COLO829 (cell line): ENCODE measurements at places on chromosomes 13 and 19.

GRCh38 chr19:52138278-52138982 is 1.3 kb downstream of the ZNF616 start:
- peak; percentile 8 for DNase-seq

GRCh38 chr19:45442778-45443461 is 19.2 kb upstream of the ERCC1 start:
- no peak for DNase-seq

- DNase-seq, result no peak
These were observed 34.9 kb downstream of the PAK4 start for GRCh38 chr19:39160523-39160861.

DNA sequence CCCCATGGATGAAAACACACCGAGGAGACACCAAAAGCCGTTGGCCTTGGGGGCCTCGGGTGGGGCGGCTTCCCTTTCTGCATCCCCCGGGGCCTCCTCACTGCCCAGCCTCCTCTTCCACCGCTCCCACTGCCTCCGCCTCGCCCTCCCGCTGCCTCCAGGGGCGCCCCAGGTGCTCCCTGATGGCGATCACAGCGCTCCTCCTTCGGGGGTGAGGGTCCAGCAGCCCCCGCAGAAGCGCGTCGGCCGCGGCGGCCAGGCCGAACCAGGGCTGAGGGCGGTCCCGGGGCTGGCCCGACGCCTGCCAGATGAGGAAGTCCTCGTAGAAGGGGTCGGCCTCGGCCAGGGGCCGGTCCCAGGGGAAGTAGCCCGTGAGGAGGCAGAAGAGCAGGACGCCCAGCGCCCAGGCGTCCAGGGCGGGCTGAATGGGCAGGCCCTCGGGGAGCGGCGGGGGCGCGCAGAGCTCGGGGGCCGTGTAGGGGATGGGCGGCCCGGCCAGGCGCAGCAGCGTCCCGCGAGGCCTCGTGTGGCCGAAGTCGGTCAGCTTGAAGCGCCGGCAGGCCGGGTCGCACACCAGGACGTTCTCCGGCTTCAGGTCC is 7.2 kb downstream of the SBK2 start:
- no peak for DNase-seq

DNA sequence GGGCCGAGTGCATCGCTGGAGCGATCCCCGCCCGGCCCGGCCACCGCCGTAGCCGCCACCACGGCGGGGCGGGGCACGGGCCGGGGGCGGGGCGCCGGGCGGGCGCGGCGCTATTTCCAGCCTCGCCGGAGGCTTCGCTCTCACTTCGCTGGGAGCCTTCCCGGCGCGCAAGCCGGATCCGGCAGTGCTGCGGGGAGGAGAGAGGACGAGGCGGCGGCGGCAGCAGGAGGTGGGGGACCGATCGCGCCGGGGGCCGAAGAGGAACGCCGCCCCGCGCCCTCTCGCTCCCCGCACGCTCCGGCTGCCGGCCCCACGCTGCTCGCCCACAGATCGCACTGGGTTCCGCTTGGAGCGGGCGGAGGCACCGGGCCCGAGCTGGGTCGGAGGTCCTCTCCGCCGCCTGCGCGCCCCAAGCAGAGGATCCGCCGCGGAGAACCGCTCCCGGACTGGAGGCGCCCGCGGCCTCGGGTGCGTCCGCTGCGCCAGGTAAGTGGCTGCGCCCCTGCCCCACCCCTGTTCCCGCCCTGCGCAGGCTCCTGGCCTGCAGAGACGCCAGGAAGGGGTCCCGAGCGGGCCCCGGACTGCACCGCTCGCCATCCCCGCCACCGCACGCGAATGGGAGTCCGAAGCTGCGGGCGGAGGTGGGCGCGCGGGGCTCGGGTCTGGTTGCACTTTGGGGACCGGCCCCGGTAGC is at the start of gene CHST8:
CHST8 (plus strand) TSS at position 143 of the 694 bp plus-strand sequence. CDS start 67,309 bp downstream, outside the sequence.
- DNase-seq, result no peak

- DNase-seq, result no peak
These were observed 92.2 kb downstream of the SLC7A1 start for GRCh38 chr13:29503041-29503837.

GRCh38 chr19:53432088-53432661 is 391 bp downstream of the ZNF761 start:
- no peak for DNase-seq

GRCh38 chr13:79392882-79393563 is 13.0 kb downstream of the RBM26 start:
- DNase-seq, result no peak

DNA sequence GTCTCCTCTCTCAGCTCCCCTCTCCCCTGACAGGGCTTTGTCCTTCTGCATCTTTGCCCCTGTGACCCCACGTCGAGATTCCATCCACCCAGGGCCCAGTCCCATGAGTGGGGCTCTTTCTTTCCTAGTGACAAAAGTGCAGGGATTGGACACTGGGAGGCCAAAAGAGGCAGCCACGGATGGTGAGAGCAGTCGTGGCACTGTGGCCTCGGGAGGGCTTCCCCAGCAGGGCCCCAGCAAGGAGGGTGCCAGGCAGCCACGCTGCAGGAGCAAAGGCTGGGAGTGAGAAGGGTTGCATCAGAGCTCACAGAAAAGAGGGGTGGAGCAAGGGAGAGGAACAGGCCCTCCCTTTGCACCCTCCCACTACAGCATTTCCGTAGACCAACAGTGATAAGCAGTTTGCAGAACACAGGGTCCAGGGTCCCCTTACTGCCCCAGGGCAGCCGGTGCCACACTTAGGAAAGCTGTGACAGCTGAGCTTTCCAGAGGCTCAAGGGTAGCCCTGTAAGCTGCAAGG is 4.9 kb downstream of the ZSCAN1 start:
- no peak for DNase-seq

DNA sequence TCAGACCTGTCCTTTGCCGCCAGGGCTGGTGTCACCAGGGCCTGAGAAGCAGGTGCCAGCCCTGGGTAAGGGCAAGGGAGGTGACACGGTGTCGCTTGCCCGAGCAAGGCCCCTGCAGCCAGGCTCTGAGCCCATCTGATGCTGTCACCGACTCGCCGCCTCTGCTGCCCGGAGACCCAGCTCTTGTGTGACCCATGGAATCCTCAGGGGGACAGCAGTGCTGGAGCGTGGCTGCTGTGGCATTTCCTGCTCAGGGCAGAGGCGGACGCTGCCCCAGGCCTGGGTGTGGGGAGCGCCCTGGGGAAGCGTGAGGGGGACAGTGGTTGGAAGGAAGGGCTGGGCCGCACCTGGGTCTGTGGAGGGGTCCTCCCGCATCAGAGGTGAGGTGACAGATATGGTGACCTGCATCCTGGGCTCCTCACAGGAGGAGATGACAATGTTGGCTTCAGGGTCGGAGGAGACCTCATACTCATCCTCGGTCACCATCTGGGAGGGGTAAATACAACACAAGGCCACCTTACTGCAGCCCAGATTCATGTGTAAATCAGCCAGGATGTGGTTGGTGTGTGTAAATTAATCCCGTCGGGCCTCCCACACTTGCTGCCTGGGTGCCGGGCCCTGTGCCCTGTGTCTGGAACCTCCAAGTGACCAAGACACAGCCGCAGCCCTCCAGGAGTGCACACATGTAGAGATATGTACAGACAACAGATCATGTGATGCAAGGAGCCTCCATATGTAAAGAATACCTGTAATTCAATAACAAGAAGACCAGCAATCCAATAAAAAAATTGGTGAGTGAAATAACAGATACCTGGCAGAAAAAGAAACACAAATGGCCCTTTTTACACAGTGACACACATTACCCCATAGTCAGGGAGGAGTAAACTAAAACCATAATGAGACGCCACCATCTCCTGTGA is 27.6 kb upstream of the MATK start:
- DNase-seq, result no peak

GRCh38 chr19:55304279-55304978 is 20.6 kb downstream of the BRSK1 start:
- peak; percentile 61 for DNase-seq

GRCh38 chr13:41220401-41220800 is 26.0 kb upstream of the KBTBD7 start:
- DNase-seq, result no peak

DNA sequence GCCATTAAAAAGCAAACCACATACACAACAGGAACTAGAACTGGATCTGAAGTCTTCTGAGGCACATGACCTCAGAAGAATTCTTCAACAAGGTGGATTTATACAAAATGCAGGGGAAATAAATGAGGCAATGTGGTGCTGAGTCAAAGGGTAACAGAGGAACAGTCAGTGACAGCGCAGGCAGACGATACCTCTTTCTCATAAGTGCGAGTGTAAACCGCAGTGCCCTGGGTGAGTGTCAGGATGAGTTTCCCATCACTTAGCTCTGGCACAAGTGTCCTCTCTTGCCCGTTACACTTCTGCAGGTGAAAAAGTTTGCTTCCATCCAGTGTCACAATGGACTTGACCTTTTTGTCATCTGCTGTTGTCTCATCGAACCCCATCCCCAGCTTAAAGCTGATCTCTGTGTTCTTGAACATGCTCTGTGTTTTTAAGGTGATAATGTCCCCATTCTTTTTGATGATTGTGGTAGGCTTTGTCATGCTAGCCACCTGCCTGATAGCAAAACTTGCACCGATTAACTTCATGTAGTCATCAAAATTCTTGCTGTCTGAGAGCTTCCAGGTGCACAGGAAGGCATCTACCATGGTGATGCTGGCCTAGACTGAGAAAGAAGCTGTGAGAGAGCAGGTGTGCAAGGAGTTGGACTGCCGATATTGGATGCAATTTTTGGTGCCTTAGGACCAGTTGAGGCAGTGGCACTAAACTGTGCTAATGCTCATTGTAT is 97.3 kb downstream of the AKAP11 start:
- no peak for DNase-seq

DNA sequence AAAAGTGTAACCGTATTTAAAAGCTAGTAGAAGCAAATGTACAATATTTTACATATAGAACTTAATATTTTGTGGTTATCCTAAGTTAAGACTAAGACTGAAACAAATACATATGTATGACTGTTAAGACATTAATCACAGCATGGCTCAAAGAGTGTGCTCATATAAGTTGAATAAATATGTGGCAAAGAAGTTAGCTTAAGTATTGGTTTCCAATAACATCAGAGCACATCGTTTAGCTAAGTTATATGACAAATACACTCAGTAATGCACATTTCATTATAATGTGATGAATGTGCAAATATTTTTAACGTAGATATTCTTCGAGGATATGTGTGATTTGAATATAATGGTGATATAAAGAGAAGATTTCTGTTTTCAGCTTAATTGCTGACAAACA is 253.8 kb downstream of the SLITRK5 start:
- no peak for DNase-seq

GRCh38 chr19:18670312-18670711 is 13.2 kb upstream of the CRTC1 start:
- DNase-seq, result no peak

DNA sequence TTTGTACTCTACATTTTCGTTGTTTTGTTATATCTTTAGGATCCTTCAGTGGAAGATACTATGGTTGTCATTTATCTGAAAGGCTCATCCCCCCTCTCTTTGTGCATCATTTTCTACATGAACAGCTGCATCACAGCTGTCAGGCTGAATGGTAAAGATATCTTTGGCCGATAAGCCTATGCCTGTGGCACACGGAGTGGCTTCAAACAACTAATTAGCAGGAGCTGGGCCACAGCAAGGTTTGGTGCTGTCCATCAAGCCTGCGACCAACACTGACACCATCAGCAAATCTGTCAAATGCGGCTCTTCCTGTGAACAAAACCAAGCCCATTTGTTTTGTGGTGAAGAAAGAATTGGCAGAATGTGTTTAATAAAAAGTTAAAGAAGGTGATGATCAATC is 334.4 kb downstream of the PCDH9 start:
- DNase-seq, result no peak

DNA sequence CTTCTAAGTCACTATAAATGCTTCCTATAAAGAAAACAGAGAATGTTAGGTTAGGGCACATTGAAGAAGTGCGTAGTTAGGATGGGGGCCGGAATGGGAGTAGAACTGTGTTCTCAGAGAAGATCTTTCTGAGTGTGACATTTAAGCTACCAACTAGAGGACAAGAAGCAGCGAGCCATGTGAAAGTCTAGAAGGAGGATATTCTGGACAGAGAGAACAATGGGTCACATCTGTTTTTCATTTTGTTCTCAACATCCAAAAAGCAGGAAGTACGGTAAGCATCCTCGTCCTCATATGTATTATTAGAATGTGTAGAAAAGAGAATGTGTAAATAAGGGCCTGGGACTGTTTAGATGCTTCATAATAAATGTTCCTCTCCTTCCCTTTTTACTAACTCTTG is 44.5 kb upstream of the PARP4 start:
- DNase-seq, result no peak

GRCh38 chr13:43877326-43877725 is 2.2 kb downstream of the CCDC122 start:
- DNase-seq, result no peak

GRCh38 chr19:51810223-51810622 is 15.3 kb downstream of the FPR3 start:
- DNase-seq, result no peak

DNA sequence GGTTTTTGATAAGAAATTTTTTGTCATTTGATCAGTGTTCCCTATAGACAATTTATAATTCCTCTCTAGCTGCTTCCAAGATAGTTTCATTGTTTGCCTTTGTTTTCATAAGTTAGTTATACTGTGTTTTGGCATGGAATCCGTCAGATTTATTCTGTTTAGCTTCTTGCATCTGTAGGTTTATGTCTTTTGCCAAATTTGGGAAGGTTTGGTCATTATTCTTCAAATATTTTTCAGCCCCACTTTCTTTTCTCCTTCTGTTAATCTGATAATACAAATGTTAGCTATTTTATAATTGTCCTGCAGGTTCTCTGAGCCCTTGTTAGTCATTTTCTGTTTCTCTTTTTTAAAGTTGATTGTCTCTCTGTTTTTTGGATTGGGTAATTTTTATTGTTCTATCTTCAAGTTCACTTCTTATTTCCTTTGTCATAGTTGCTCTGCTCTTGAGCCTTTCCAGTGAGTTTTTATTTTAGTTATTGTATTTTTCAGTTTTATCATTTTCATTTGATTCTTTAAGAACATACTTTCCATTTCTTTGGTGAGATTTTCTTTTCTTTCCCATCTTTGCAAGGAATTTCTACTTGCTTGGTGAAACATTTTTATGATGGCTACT is 5.9 kb upstream of the FCGBP start:
- DNase-seq, result no peak

DNA sequence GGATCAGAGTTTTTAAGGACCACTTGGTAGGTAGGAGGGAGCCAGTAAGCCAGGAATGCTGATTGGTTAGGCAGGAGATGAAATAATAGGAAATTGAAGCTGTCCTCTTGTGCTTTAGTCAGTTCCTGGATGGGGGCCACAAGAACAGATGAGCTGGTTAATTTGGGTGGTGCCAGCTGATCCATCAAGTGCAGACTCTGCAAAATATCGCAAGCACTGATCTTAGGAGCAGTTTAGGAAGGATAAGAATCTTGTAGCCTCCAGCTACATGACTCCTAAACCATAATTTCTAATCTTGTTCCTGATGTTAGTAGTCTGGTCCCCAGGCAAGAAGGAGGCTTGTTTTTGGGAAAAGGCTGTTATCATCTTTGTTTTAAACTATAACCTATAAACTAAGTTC is 117.9 kb upstream of the GPR12 start:
- no peak for DNase-seq

GRCh38 chr19:19217099-19217498 is 5.3 kb downstream of the NCAN start:
- no peak for DNase-seq
